CD14-positive monocyte (primary cell): ENCODE measurements at places on chromosomes 16 and 17. TPM values are rescaled to one million over a fixed set of nuclear protein-coding genes. Genes with fewer than 3 reads are reported as not detected.

Gene FBXW10
- 0.03 TPM in 1 of 2 replicates, not detected in the other for polyA plus RNA-seq

Gene TENT4B
- 1.7 TPM for polyA plus RNA-seq

Gene KRTAP3-1
- not detected for polyA plus RNA-seq

Gene TOP3A
- 22.3 TPM for polyA plus RNA-seq

Gene GINS2
- not detected for polyA plus RNA-seq
